ENCODE measurements at places on chromosomes 4 and X.

GRCh38 chr4:146245850-146246249 lies 31.5 kb downstream of the REELD1 start:
- no peak for DNase-seq

GRCh38 chr4:90198086-90198847 lies 71.1 kb downstream of the CCSER1 start:
- peak; percentile 26 for DNase-seq

GRCh38 chr4:1783970-1784369 lies 9.1 kb upstream of the FGFR3 start:
- no peak for DNase-seq

GRCh38 chrX:22526339-22526738 lies 253.6 kb downstream of the CBLL2 start:
- peak; percentile 16 for DNase-seq

DNA sequence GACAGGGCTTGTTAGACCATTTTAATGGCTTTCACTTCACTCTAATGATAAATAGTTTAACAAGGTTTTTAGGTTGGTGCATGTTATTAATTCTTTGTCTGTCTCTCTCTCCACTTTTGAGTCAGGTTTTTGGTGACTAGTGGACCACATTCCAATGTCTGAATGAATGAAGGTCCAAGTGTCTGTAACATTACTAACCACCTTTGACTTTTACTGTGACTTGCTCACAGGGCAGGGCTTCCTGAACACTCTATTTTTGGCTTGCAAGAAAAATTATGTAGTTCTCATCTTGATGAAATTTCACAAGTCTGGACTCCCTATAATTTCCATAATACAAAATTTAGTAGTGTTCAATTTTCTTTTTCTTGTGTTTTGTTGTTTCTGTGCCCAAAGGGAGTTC lies 78.9 kb upstream of the BMPR1B start:
- DNase-seq = no peak

All from astrocyte of the hippocampus (primary cell).